ENCODE measurements at places on chromosomes 3 and 15.
A peak's percentile ranks its signal among the peaks of the same experiment; 100 is the strongest.

DNA sequence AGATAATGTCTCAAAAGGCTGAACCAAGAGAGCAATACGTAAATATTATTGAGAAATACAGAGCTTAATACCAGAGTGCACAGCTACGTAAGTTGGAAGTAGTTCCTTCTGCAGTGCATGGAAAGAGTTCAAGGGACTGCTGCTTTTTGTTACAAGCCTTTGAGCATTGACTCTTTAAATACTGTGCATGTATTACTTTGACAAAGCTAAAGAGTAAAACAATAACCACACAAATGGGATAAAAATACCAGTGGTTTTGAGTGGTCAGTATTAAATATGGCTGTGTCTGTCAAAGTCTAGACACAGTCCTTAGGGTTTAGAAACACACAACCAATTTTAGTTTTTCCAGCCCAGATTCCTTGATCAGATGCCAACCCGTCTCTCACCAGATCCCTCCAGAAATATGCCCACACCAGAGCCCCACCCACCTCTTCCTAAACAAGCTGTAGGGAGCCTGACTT lies 62.1 kb downstream of the SSR3 start:
- no peak for DNase-seq

- no peak for DNase-seq
Observed at GRCh38 chr3:67376416-67376815, 278.0 kb downstream of the SUCLG2 start.

DNA sequence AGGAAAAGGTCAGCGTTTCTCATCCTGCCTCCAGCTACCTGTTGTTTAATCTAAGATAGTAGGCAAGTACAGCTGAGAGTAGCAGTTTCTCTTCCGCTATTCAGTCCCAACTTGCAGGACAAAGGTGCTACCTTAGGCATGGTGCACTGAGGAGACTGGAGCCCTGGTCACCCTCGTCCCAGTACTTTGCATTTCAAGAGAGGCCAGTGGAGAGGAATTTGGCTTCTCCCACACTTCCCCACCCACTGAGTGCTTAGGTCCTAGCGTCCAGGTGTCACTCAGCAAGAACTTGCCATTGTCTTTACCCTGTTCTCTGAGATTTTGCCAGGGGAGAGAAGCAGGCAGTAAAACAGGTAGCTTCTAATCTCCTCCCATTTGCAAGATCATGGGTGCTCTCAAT lies 12.5 kb upstream of the RPN1 start:
- DNase-seq = no peak

GRCh38 chr3:114285648-114286230 lies 8.1 kb upstream of the TIGIT start:
- DNase-seq = no peak

DNA sequence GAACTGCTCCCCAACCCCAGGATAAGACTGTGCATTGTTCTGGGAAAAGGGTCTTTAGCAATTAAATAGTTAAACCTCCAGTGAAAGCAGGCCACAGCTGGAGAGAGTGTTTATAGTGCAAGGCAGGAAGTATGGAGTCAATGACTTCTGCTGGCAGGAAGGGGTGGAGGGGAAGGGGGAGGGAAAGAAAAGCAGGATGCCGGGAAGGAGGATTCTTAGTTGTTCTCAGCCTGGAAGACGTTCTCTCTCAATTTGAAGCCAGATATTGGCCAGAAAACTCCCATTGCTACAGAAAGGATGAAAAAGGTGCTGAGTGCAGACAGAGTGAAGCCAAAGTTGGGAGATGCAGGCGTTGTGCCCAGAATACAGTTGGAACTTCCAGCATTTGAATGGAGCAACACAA lies 35.7 kb upstream of the ACTL6A start:
- no peak for DNase-seq

GRCh38 chr3:177968891-177969290 lies 567.3 kb upstream of the KCNMB2 start:
- DNase-seq = no peak

GRCh38 chr3:157460253-157460652 lies 23.6 kb downstream of the PTX3 start:
- no peak for DNase-seq

GRCh38 chr15:96234109-96234892 lies 96.2 kb upstream of the NR2F2 start:
- no peak for DNase-seq

DNA sequence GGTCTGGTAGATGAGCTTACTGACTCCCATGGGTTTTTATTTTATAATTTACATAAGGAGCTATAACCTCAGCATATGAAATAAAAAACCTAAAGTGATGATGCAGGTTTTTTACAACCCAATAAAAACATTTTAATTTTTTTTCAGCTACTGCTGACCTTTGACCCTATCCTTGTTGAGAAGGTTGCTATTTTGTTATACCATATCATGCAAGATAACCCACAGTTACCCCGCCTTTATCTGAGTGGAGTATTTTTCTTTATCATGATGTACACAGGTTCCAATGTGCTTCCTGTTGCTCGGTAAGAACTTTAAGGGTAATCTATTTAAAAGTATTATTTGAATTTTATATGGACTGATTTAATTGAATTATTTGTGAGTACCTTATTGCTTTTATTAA lies 70.8 kb downstream of the DNAJC13 start:
- DNase-seq = no peak

DNA sequence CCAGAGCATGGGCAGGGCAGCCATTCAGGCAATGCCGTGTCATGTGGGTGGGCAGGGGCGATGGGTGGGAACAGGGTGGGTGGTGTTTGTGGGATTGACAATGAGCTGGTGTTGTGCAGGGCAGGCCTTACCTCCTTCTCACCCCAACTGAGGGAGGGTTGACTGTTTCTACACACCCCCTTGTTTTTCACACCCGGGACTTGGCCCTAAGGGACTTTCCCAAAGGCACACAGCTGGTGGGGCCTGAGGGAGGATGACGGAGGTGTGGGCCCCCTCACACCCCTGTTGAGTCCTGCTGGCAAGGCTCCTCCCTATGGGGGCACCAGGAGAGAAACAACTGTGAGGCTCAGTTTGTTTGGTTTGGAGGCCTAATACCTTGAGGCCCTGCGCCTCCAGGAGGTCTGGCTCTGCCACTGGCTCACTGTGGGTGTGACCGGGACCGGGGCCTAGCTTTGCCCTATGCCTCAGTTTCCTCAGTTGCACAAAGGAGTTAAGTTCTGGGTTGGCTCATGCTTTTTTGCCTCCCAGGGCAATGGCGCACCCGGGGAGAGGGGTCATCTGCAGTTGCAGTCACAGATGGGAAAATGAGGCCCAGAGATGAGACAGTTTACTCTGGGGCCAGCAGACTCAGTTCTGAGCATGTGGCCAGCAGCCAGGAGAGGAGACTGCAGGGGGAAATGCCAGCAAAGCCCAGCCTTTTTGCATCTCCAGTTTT lies 5.1 kb upstream of the DNAH1 start:
- DNase-seq = peak; percentile 71

DNA sequence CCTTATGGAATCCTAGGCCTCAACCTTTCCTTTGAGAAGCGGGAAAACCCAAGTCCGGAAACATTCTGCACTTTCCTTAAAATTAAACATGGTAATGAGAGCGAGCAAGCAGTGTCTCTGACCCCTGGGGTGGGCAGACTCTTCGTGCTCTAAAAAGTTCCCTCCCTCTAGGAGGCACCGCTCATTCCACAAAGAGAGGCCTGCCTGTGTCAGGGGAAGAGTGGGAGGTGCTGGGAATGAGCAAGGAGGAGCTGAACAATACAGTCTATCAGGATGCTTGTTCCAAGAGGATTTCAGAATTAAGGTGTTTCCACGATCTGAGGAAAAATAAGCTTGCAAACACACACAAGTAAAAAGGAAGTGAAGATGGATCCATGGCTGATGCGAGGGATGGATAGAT lies 6.0 kb upstream of the RLBP1 start:
- no peak for DNase-seq

DNA sequence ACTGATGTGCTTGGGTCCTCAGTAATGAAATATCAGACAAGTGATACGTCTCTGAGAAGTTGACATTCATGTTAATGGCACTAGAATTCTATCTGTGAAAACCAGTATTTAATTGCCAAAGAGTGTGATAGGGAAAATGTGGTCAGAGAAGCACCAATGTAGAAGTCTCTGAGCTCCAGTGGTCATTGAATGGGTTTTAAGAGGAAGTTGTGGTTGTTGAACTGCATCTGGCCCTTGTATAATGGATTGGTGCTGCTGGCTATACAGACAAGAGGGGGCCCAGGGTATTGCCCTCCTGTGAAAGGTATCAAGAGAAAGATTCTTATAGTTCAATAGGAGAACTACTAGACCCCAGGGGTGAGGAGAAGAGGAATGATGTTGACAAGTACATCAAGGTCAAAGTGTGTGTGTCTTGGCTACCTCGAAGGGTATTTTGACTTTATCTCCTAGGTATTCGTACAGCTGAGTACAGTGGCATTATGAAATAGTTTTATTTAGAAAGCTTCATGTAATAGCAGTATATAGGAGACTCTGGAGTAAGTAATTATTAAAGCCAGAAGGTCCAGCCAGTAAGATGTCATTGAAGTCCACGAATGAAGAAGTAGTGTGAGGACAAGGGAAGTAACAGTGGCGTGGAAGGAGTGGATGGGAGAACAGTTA lies 47.1 kb downstream of the CHD2 start:
- no peak for DNase-seq

DNA sequence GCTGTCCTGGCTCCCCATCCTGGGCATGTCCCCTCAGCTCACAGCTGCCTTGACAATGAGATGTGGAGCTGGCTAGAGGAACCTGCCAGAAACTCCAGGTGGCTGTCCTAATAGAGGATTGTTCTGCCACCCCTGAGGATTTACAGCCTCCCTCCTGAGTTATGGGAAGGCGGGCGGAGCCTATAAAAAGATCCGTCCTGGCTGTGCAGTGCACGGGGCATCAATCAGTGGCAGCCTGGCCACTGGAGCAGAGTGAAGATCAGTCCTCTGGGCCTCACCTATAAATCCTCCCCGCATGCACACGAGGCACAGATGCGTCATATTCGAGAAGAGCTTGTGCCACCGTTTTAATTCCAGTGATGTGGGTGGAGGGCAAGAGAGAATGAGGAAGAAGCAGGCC lies 90.0 kb downstream of the MEGF11 start:
- no peak for DNase-seq

DNA sequence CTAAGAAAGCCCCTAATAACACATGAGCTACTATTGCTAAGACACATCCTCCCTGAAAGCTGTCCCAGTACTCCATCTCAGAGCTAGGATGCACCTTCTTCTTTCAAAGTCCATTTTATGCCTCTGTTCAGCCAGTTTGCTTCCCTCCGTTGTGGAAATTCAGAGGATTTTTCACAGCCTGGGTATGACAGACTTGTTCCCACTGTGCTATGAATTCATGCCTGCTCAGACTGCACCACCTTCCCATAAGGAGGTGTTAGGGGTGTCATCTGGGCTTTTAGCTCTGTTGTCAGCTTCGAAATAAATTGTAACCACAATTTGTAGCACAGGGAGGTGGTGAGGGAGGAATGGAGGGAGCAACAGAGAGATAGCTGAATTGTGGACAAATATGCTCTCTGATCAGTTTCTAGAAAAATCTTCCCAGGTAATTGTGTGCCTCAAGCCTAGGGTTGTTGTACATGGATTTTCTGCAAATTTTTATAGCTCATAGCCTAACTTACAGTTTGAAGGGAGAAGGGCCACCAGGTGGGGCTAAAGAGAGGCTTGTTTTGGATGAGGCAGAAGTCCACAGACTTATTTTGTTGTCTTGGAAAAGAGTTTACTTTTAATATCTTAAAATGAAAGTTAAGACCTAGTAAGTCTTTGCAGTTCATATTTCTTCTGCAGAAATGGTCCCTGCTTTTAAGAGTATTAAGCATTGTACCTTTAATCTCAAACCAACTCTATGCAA lies 462.0 kb downstream of the PDCD6IP start:
- no peak for DNase-seq

DNA sequence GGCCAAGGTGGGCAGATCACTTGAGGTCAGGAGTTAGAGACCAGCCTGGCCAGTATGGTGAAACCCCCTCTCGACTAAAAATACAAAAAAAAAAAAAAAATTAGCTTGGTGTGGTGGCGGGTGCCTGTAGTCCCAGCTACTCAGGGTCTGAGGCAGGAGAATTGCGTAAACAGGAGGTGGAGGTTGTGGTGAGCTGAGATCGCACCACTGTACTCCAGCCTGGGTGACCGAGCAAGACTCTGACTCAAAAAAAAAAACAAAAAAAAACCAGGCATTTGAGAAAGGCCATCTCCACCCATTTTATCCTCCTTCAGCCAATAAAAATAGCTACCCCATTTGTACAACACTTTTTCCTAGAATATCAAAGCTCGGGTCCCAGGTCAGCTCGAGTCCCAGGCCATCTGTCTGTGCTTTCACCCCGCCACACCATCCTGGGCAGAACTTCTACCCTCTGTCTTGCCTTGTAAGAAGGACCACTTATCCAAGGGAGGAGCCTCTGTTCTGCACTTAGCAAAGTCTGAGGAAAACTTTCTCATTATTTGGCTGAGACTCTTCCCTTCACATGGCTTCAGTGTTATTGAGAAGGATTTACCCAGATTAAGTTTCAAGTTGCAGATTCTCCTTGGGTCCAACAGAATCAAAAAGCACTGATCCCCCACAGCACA lies 99.1 kb downstream of the MESD start:
- DNase-seq = no peak

DNA sequence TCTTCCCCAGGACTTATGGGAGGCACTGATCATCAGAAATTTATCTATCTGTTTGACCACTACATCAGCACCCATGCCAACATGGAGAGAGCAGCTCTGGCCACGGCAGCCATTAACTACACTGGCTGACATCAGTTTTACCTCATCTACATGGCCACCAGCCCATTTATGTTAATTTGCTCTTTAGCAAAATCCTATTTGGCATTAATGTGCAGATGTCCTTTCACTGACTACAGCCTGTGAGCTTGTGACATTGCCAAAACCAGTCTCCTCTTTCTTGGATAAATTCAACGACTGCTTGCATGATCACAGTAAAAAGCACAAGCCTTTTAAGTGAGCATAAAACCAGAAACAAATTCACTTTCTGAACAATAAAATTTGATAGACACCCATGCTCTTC lies 47.5 kb downstream of the NR1I2 start:
- no peak for DNase-seq

DNA sequence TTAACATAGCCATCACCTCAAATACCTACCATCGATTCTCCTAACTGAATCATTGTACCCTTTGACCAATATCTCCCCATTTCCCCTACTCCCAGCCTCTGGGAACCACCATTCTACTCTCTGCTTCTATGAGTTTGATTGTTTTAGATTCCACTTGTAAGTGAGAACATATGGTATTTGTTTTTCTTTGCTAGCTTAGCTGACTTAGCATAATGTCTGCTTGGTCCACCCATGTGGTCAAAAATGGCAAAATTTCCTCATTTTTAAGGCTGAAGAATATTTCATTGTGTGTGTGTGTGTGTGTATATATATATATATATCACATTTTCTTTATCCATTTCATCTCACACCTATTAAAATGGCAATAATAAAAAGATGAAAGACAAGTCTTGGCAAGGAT lies 469.3 kb downstream of the FHIT start:
- DNase-seq = no peak
